ENCODE measurements at places on chromosomes 2 and 18.

DNA sequence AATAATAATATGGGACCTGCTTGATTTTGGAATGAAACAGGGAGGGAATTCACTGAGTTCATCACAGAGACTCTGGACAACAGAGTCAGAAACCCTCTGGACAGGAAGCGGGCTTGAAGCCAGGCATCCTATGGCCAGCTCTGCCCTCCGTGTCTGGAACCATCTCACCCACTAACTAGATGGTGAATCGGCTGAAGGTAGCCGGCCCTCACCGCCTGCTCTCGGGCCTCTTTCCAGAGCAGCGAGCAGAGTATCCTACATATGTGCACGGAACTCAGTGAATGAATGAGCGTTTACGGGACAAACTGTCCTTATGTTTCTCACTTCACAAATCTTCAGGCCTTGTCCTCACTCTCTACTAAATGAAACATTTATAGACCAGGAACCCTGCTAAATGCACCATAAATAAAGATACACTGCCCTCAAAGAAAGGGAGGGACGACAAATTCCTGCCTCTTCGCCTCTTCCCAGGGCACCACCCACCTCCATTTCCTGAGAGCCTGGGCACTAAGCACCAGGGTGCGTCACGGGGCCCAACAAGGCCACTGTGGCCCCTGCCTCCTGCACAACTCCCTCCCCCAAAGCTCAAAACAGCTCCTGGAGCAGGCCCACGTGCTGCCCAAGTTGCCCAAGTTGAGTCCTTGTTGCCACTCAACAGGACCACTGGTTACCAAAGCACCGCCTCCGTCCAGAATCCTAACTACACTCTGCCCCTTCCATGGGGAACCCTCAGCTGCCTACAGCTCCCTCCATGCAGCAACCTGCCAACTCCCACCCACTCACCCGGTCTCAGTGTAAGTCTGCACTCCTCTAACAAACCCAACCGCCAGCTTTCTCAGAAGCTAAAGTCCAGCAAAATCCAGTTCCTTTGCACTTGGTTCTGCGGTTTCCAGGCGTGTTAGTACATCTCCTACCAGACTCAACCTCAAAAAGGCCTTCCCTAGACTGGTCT lies 1.7 kb downstream of the TBC1D8 start:
- DNase-seq = no peak

DNA sequence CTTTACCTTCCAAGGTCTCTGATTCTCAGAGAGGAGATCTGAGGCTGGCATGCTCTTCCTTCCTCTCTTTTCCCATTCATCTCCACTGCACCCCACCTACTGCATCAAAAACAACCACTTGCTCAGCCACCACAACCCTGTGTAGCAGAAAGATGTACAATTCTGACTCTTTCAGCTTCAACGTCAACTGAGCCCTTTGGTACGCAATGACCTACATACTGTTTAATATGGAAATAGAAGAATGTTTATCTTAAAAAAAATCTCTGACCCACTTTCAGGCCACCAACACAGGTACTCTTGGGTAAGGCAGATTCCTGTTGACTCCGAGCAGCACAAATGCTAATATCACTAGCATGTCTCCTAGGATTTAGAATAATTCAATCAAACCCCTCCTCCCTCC lies 76.2 kb upstream of the AFF3 start:
- DNase-seq = no peak

- DNase-seq = no peak
These were observed 9.3 kb downstream of the SEC11C start for GRCh38 chr18:59149007-59149406.

- DNase-seq = no peak
These were observed 759 bp upstream of the ACTR1B start for GRCh38 chr2:97664636-97664970.

GRCh38 chr18:74255131-74255616 lies 36.6 kb downstream of the CYB5A start:
- no peak for DNase-seq

GRCh38 chr2:73564986-73565385 lies 77.2 kb downstream of the NAT8 start:
- DNase-seq = no peak

DNA sequence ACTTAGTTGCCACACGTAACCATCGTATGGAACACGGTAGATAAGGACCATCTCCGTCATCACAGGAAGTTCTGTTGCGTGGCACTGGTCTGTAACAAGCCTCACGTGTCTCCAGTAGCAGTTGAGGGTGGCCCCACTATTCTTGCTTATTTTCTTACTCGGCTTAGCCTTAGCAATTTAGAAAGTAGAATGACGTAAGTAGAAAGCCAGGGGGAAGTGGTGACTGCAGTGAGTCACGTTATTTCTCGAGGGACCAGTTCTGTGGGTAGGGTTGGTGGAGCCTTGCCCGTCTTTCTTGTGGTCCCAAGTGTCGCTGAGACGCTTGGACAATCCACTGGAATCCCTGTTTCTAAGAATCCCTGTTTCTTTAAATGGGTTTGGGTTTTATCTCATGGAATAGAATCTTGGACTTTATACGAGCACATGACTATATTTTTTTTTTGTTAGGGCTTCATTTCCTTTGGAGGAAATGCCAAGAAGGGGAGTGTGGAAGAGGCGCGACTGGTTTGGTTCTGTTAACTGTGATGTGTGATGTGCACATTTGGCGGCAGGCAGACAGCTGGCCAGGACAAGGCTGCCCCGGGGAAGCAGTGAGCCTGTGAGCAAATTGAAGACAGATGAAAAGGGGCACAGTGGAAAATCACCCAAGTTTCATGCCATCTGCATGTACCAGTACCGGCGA lies 96.2 kb downstream of the CABLES1 start:
- peak; percentile 59 for DNase-seq

DNA sequence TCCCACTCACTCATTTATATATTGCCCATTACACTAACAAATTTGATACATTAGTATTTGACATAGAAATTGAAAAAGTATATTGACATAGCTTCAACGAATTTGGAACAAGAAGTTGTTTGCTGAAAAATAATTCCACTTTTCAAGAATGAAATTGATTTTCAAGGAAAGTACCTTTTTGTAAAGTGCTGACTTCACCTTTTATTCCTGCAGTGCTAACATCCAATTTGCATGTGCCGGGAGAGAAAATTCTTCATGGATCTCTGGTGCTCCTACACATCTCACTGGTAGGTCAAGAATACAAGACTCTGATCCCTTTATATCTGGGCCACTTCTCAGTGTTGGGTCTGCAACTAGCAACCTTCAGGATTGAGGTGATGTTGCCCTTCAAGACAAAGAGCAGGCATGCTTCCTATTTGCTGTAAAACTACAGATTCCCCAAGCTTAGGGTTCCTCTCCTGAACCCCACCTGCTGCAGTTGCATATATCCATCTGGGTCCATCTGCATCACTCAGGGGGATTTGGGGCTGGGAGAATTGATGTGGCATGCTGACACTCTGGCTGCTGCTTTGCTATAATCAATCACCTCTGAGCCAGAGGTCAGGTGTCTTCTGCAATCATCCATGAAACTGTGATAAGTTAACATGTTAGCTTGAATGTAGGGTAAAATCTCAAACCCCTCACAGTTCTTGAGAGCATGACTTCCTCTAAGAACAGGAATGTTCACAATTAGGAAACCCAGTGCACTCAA lies 108.4 kb upstream of the TTN start:
- DNase-seq = no peak

DNA sequence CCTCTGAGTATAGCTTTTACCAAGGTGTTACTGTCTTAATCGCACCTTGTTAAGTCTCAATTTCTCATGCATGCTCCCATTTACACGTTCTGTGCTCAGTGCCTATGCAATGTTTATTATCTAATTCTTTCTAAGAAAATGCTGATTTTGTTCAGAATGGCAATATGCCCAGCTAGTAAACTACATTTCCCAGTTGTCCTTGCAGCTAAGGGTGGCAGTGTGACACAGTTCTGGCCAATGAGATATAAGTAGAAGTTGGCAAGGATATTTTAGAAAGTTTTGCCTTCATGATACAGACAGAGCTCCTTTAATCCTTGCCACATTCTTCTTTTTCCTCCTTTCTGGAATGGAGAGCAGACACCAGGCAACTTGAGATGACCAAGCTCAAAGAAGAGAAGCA lies 45.3 kb downstream of the POLE4 start:
- DNase-seq = no peak

GRCh38 chr2:160270571-160271113 lies 70.6 kb upstream of the ITGB6 start:
- DNase-seq = no peak
